Stimulated activated CD8-positive, alpha-beta memory T cell treated with anti-CD3 and anti-CD28 coated beads, Interleukin-15, amount 100 ng/mL, for 4 hours (primary cell): ENCODE measurements at places on chromosomes 4 and X.

DNA sequence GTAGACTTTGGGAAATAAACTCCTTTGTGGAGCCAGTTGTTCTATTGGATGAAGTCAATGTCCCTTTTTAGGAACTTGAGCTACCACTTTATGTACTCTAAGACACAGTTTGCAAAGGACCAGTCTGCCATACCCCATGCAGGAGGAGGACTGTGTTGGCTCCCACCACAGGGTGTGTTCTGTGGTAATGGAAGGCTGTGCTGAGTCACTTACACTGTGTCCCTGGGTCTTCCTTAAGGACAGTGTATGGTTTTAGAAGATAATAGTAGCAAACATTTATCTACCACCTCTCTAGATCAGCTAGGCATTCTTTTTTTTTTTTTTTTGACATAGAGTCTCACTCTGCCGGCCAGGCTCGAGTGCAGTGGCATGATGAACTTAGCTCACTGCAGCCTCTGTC is 184.0 kb upstream of the PGRMC2 start:
- DNase-seq: no peak

- DNase-seq: no peak
These were observed 191.7 kb upstream of the RASGEF1B start for GRCh38 chr4:81663368-81663767.

- no peak for DNase-seq
These were observed 101.1 kb downstream of the AREG start for GRCh38 chr4:74546057-74546456.

DNA sequence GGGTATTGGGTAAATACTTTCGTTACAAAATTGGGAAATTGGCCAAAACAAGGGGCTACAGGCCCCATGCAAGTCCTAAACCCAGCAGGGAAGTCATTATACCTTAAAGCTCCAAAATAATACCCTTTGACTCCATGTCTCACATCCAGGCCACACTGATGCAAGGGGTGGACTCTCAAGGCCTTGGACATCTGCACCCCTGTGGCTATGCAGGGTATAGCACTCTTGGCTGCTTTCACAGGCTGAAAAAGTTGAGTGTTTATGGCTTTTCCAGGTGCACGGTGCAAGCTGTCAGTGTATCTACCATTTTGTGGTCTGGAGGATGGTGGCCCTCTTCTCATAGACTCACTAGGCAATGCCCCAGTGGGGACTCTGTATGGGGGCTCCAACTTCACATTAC is 326.5 kb downstream of the TEX13C start:
- no peak for DNase-seq

DNA sequence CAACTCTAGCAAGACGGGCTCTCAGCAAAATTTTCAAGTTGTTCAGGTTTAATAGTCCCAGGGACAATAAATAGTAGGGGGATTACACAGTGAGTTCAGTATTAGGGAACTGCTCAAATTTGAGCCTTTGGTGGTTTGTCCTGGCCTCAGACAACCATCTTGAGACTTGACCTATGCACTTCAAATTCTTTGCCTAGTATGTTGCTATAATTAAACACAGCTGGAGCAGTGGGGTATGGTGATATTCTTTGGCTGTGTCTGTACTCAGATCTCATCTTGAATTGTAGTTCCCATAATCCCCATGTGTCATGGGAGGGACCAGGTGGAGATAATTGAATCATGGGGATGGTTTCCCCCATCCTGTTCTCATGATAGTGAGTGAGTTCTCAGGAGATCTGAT is 43.3 kb upstream of the TEX13A start:
- DNase-seq: no peak

DNA sequence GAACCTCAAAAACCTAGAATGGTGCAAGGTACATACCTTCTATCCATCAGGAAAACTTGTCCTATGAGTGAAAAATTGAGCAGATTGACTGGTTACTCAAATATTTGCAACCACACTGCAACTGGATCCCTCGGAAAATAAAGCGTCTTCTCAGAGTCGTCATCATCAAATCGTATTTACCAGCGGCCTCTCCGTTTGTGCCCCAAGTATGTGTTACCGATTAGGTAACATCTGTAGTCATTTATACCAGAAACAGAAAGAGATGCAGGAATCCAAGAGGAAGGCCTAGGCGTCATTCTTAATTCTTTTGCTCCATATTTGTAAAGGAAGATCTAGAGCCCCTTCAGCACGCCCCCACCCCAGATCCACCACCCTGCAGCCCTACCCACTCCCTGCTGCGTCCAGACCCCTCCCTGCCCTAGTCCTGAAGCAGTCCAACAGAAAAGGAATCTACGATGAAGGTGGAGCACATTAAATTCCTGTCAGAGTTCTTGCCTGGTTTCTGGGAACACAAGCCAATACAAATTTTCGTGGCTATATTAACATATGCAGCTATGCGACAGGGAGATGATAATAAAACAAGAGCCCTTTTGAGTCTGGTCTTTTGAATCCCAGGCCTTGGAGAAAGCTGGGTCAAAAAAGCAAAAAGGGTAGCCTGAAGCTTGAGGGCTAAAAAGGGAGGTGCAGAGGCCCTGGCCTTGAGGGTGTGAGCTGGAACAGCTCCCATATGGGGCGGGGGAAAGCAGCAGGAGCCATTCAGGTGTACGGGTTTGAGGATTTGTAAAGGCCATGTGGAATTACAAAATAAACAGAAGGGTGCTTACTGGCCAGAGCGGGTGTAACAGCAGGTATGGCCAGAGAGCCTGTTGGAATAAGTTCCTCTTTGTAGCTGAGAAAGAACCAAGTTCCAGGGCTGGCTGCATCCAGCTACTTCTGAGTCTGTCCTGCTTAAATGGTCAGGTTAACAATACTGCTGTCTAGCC is 77.0 kb downstream of the ZNF827 start:
- no peak for DNase-seq

- no peak for DNase-seq
These were observed 2.6 kb downstream of the MSX1 start for GRCh38 chr4:4862071-4862551.

GRCh38 chrX:38452603-38453002 is 100.2 kb downstream of the OTC start:
- DNase-seq: no peak

DNA sequence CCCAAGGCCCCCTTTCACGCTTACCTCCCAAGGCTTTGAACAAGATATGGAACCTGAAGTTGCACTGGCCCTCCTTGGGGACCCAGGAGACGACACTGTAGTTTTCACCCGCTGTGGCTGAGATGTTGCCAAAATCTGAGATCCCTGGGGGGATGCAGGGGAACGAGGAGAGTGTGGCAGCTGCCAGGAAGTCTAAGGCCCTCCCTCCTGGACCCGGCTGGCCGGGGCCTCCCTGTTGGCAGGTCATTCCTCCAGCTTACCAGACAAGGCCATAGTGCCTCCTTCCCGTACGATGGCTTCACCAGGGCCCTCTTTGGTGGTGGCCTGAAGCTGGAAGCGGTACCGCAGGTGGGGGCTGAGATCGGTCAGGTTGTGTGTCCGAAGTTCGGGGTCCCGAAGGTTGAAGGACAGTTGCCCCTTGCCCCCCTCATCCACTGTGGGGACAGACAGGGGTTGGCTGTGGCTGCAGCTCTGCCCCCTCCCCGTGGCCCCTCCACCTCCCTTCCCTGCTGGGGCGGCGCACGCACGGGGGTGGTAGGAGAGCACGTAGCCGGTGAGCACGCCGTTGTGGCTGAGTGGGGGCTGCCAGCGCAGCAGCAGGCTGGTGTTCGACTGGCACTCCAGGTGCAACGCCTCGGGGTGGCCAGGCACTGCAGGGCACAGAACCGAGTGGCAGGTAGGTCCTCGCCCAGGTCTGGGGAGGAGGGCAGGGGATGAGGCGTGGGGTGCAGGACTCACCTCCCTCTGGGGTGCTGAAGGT is 21.2 kb downstream of the L1CAM start:
- no peak for DNase-seq

- DNase-seq: no peak
These were observed 629.1 kb upstream of the ATOH1 start for GRCh38 chr4:93199492-93199891.

DNA sequence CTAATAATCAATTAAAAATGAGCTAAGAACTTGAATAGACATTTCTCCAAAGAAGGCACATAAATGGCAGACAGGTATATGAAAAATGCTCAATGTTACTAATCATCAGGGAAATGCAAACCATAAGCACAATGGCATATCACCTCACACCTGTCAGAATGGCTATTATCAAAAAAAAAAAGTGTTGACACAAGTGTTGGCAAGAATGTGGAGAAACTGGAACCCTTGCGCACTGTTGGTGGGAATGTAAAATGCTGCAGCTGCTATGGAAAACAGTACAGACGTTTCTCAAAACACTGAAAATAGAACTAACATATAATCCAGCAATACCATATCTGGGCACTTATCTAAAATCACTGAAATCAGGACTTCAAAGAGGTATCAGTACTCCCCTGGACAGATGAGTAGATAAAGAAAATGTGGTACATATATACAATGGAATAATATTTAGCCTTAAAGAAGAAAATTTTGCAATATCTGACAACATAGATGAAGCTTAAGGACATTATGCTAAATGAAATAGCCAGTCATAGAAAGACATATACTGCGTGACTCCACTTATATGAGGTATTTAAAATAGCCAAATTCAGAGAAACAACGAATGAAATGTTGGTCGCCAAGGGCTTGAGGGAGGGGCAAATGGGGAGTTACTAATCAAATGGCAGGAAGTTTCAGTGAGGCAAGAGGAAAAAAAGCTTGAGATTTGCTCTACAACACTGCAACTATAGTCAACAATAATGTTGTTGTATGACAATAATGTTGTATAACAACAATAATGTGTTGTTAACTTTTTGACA is 175.5 kb downstream of the WDFY3 start:
- no peak for DNase-seq

GRCh38 chr4:125911058-125911457 is 596.3 kb downstream of the FAT4 start:
- no peak for DNase-seq

GRCh38 chrX:8988446-8988845 is 45.5 kb downstream of the FAM9B start:
- no peak for DNase-seq

DNA sequence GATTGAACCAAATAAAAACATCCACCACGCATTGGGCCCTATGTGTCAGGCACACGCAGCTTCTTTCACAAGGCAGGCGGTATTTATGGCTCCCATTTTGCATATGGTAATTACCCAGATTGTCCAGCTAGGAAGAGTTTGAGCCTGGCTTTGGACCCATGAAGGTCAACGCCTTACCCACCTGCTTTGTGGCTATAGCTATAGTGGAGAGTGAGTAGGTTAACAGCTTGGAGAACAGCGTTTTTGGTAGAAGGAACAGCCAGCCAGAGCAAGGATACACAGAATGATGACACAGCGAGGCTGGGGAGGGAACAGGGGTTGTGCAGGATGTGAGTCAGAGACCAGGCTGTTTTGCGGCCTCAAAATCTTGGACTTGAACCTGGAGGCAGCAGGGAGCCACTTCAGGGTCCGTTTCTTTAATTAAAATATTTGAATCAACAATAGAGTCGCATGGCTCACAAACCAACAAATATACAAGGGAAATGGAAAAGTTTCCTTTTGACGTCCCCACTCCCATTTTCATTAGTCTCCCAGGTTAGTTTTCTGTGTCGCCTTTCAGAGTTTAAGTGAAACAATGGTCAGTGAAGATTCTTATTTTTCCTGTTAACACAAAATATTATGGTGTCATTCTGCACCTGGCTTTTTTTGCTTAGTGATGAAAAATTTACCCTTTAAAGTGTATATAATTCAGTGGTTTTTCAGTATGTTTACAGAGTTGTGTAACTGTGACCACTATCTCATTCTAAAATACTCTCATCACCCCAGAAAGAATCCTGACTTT is 118.2 kb upstream of the STX18 start:
- DNase-seq: no peak

DNA sequence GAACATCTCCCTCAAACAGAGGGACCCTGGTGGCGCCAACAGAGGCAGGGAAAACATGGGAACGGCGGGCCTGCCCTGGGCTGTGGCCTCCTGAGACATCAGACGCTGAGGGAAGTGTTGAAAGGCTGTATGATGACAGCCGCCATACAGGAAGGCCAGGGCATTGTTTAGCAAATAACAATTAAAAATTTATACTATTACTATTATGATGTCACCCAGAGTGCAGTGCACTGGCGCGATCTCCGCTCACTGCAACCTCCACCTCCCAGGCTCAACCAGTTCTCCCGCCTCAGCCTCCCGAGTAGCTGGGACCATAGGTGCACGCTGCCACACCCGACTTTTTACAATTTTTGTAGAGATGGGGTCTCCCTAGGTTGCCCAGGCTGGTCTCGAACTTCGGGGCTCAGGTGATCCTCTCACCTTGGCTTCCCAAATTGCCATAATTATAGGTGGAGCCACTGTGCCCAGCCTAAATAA is 54.6 kb downstream of the CPZ start:
- no peak for DNase-seq

DNA sequence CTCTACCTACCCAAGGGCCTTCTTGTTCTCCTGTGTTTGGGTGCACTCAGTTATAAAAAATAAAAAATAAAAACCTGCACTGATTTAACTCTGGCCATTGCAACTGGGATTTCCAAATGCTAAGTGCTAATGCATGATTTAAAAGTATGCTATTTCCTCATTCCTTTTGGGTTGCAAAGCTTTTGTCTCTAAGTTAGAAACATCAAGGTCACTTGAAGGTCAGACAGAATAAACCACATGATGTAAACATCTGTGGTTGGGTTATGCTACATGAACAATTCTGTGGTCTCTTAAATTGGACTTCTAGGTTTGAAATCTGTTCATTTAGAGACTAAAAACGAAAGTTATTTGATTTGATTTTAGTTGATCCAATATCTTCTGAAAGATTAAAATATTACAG is 1547.4 kb upstream of the TENM3 start:
- no peak for DNase-seq

DNA sequence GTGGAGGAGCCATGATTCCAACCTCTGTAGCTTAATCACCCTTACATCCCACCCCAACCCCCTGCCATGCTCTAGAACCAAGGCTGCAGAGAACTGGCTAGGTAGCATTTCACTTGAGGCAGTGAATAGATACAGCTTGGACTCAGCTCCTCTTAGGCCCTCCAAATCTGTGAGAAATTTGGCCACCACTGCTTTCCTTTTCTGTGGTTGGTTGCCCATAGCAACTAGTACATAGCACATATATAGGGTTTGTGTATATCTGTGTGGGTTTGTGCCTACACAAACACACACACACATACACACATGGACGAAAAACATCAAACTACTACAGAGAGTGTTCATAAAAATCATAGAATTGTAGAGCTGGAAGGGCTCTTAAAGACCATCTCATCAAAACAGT is 52.0 kb upstream of the CCDC160 start:
- no peak for DNase-seq

- no peak for DNase-seq
These were observed 22.2 kb upstream of the GTPBP6 start for GRCh38 chrX:340641-341423.

DNA sequence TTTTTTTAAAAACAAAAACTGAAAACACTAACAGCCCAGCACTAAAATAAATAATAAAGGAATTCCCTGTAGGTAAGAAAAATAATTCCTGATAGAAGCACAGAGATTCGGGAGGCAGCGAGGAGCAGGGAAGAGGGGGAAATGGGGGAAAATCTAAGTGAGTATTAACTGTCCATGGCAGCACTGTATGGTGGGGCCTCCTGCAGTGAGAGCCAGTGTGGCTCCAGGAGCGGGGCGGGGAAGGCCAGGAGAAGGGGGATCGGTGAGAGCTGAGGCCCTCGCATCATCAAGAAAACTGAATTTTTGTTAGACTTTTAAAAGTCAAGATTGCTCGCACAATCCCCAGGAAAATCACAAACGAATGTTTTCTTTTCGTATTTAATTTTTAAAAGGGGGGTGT is 14.1 kb downstream of the RNF212 start:
- DNase-seq: no peak
